ENCODE measurements at places on chromosomes 3 and 15. TPM values are rescaled to one million over a fixed set of nuclear protein-coding genes. Genes with fewer than 3 reads are reported as not detected.
A peak's percentile ranks its signal among the peaks of the same experiment; 100 is the strongest.

DNA sequence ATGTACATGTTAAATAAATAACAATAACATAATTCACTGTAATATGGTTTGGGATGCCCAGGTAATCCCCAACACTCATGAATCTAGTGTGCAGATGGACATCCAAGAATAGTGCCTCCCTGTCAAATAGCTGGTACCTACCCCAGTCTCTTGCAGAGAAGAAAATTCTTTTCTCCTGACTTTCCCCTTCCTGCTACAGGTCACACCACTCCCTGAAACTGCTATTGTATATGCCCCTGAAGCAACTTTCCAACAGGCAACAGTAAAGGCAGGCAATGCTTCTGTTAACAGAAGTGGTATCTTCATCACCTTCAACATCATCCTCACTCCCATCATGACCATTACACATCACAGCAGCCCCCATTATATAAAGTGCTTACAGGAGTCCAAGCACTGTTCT lies 431.6 kb downstream of the MAGI1 start:
- DNase-seq: no peak

DNA sequence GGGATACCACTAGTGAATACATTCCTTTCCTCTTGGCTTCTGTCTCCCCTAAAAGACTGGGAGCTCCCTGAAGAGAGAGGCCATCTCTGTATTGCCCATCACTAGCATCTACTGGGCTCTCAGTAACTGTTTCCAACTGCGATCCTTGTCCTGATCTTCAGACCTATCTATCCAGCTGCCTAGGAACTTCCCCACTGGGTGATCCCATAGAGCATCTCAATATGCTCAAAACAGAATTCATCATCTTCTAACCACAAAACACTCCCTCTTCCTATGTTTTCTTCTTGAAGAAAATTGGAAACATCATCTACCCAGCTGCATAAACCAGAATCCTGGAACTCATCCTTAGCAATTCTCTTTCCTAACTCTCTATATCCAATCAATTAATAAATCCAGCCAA lies 54.6 kb downstream of the PLD1 start:
- DNase-seq: no peak

DNA sequence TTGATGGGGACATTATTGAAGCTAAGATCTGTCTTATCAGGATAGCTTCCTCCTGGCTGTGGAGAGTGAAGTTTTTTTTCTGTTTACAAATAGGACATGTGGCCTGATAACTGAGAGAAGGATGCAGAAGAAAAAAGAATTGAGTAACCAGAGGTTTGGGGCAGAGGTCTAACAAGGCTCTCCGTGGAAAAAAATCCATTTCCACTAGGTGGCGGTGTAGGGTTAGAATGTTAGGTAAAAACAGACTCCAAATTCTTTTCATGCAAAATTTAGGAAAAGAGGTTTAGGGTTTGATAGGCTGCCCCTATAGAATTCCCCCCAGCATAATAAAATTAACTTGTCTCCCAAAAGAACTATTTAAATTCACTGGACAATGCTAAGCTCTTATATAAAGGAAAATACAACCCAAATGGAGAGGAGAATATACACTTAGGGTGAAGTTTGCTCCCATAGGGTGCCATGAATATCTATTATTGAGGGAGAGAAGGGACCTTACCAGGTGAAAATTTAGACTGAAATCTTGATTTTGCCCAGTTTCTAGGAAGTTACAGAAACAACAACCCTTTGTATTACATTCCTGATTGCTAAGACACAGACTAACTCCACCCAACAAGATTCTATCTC lies 1560.4 kb downstream of the OTOL1 start:
- no peak for DNase-seq

DNA sequence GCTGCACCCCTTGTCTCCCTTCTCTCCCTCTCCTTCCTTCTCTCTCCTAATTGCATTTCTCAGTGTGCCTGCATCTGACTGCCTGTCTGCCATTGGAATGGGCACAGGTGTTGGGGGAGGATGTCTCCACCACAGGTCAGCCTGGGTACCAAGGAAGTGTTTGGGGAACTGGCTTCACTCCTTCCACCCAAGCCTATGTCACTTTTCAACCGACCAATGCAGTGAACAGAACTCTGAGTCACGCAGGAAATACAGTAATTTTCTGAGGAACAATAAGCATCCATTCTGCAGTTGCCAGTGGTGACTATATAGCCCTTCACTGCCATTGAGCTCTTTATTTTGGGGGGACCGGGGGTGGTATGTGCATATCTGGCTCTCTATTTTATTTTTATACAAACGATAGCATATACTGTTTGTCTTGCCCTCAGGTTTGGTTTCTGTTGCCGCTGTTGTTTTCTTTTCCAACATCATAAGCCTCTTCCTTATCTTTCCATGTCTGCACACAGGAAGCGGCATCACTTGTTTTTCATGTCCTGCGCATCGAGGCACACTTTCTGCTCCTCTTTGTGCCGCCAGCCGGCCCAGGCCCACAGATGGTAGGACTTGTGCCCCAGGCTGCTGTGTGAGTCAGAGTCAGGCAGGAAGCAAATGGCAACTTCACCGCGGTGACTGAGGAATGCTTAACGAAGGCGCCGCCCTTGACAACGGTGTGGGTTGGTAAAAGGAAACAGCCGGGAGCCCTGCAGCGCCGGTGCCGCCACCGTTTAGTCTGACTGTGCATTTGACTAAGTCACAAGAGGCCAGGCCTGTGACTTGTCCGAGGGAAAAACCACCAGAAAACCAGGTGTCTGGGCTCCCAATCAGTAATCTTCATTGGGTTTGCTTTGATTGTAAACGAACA lies 21.1 kb upstream of the CDCP1 start:
- DNase-seq: peak; percentile 92

- no peak for DNase-seq
These were observed 37.7 kb upstream of the RAB6B start for GRCh38 chr3:133933097-133934024.

DNA sequence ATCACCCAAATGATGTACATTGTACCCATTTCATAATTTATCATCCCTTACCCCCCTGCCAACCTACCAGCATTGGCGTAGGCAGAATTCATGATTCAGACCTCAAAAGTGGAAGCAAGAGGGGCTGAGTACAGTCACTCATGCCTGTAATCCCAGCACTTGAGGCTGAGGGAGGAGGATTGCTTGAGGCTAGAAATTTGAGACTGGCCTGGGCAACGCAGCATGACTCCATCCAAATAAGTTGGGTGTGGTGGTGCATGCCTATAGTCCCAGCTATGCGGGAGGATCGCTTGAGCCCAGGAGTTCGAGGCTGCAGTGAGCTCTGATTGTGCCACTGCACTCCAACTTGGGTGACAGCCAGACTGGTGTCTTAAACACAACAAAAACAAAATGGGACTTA lies 10.4 kb downstream of the TTC14 start:
- no peak for DNase-seq

DNA sequence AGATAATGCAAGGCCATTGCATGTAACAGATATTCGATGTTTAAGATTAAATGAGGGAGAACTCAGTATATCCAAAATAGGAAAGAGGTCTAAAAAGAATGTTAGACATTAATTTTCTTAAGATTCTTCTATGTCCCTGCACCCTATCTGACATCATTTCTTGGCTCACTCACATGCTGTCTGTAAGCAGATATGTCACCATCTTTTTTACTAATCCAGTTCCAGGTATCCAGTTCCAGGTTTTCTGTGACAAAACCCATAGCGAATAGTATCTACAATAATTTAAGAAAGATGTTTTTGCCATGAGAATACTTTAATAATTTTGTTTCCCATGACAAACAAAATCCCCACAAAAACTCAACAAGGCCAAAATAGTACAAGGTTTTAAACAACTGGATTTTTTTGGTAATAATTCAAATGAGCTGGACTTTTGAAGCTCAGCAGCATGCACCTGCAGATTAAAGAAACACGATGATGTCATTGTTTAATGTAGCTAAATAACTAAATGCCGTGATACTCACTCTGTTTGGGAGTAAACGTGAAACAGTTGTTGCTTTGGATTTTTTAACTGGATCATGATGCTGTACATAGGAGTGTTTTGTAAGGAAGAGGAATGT lies 867.6 kb downstream of the EPHA3 start:
- no peak for DNase-seq

GRCh38 chr3:134371542-134372324 lies 2.5 kb downstream of the AMOTL2 start:
- no peak for DNase-seq

DNA sequence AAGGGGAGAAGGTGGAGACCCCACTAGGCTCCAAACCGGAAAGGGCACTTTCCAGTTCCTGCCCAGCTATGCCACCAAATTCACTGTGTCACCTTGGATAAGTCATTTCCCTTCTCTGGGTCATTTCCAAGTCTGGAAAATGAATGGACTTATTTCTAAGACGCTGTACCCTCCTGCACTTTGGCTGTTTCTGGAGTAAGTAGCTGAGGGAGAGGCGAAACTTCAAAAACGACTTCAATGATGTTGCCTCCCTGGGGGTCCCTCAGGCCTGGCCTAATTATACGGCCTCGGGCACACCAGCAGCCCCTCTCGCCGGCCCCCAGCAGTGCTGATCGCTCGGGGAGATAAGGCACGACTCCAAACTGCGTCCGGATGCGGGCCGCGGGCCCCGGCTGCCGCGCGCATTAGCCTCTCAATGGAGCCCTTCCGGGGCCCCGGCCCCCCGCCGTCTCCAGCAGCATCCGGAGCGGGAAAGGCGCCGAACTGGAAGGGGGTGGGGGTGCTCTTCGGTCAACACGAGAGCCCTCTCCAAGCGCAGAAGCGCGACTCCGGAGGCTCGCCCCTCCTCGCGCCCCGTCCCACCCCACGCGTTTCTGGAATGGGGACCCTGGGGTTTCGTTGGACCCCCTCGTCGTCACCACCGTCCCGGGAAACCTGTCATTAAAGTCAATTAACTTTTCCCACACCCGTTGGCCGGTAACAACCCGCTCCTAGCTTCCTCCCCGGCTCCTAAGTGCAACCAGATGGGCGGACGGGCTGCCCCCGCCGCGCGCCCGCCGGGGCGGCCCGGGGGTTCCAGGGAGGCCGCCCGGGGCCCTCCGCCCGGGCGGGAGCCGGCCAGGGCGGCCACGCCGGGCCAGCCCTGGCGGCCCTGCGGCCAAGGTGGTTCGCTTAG lies 4.8 kb downstream of the HES1 start:
- peak; percentile 66 for DNase-seq

DNA sequence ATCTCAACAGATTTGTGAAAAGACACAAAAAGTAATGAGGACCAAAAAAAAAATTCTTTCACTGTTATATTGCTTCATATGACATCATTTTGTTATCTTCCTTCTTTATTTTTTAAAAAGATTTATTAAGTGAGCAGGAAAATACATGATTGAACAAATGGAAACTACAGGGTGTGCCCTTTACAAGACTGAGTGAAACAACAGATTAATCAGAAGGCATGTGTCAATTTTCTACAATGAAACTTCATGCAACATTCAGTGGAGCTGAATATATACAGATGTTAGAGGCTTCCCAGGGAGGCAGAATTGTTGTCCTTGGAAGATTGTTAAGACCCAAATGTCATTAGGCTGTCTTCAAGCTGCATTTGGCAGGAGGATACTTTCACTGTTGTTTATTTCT lies 28.4 kb upstream of the SLC2A2 start:
- no peak for DNase-seq

DNA sequence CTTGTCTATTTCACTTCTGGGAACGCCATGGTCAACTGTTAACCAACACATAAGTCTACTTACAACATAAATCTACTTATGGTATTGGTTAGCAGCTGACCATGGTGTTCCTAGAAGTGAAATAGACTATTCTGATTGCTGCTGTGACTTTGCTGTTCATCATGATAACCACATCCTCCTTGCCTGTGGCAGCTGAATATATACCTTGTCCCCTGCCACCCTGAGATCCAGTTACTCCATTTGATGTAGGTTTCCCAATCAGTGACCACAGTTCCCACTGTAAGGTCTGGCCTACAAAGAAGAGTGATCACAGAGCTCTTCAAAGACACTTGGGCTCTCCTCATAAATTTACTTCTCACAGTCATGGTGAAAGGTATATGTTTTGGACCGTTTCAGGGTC lies 66.8 kb upstream of the ALDH1A3 start:
- DNase-seq: no peak

GRCh38 chr3:121477589-121477988 lies 68.2 kb downstream of the POLQ start:
- no peak for DNase-seq

DNA sequence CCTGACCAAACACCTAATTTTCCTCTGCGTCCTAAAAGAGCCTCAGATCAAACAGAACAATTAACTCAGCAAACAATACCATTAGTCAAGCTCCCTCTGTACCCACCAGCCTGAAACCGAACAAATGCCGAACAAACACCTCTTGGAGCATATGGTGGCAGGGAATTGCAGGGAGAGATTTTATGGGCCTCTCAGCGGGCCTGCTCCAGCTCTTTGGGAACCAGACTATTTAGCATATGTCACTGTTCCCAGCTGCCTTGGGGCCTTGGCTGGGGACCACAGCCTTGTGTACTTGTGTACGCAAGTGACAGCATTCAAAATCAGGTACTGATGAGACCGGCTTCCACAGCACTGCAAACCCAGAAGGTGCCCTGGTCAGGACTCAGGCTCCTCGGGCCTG lies 388.8 kb upstream of the PPP2R3A start:
- no peak for DNase-seq

DNA sequence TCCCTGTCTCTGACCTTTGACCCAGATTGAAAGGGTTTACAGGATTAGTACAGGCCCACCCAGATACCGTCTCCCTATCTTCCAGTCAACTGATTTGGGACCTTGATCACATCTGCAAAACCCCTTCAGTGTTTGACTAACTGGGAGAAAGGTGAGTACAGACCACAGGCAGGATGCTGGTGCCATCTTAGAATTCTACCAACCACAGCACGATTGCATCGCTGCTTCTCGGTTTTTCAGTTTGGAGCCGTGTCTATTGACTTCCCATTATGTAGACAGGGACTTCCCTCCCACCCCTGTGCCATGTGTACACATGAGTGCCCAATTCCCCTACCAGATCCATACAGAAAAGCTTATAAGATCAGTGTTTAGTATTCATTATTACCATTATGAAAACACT lies 6.6 kb upstream of the KLF13 start:
- DNase-seq: no peak

GRCh38 chr3:42159147-42159546 lies 68.0 kb downstream of the TRAK1 start:
- no peak for DNase-seq

- DNase-seq: no peak
These were observed 53.6 kb upstream of the MYO5C start for GRCh38 chr15:52349052-52349700.

DNA sequence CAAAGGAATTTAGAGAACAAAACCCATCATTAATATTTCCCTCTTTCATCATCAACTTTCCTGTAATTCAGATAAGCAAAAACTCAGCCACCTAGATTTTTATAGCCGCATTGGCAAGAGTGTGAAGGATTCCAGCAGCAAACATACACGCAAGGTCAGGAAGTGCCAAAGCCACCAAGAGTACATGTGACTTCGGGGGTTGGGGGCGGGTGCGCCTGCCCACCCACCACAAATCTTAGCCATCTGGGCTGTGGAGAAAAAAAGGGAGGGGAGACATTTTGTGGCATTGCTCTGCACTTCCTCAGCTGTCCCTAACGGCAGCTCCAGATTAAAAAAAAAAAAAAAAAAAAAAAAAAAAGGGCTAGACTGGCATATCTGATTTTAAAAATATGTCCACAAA lies 148.4 kb downstream of the TNIK start:
- DNase-seq: no peak

LRRC31 gene
- 62.9 TPM for total RNA-seq

NR2E3 gene
- total RNA-seq: 0.67 TPM

THBS1 gene
- total RNA-seq: 181 TPM

NPAP1 gene
- total RNA-seq: 0.06 TPM

SH2D7 gene
- total RNA-seq: 2.4 TPM

IQCH gene
- 2.9 TPM for total RNA-seq

ETV5 gene
- 2.2 TPM for total RNA-seq

Data from left colon (tissue), 2 donors.